Suppressor macrophage (primary cell): ENCODE measurements at places on chromosomes 13 and 19.

DNA sequence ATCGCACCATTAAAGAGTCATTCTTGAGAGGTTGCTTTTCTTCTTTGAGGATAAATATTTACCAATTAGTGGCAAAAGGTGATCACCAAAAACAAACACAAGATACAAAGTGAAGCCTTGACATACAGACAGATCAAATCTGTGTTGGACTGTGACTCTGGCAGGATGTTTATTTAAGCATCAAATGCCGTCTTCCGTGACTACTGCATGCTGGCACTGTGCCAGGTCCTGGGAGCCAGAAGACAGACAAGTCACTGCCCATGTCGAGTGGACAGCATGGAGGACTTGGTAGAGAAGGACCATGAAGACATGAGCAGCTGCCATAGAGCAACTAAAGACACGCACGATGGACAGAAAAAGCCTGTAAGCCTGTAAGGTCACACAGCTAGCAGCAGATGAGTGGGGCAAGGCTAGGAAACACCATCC is 92.8 kb upstream of the FARP1 start:
- no peak for DNase-seq

GRCh38 chr19:46211201-46211881 is 18.2 kb upstream of the IGFL1 start:
- no peak for DNase-seq

- DNase-seq = no peak
These were observed 207.9 kb upstream of the CSNK1A1L start for GRCh38 chr13:37313372-37313771.

DNA sequence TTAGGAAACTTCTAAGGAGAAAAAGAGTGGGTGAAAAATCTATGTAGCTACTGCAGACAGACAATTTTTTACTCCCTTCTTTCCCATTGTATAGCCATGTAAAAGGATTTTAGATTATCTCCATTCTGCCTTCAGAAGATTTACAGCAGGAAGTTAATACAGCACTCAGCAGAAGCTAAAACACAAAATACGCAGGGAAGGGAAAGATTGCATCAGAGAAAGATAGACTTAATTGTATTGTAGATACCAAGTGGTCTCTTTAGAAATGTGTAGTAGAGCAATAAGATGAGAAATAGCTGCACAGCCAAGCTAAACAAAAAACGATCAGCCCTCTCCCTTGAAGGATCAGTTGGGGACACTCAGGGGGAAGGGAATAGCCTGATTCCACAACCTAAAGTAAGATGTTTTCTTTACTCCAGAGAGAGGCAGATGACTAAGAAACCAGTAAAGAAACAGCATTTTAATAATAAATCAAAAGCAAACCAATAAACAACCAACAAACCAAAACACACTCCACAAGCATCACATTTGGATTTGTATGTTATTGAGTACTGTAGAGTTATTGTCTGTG is 236.7 kb upstream of the SLITRK1 start:
- DNase-seq = no peak

- peak; percentile 65 for DNase-seq
These were observed 119.2 kb upstream of the ABCC4 start for GRCh38 chr13:95420501-95420900.

DNA sequence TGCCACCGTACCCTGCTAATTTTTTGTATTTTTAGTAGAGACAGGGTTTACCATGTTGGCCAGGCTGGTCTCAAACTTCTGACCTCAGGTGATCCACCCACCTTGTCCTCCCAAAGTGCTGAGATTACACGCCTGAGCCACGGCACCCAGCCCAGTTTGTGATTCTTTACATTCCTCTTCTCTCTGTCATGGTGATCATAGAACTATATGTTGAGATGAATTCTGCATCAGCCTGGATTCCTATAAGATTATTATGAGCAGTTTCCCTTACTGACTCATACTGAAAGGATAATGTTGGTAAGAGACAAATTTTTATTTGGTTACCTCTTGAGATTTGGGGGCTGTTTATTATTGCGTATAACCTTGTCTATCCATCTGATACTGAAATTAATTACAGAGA is 121.5 kb upstream of the CSNK1A1L start:
- DNase-seq = no peak

GRCh38 chr13:60019119-60019993 is 144.4 kb downstream of the DIAPH3 start:
- peak; percentile 7 for DNase-seq

- DNase-seq = no peak
These were observed 7.7 kb upstream of the FGF9 start for GRCh38 chr13:21663197-21663596.

DNA sequence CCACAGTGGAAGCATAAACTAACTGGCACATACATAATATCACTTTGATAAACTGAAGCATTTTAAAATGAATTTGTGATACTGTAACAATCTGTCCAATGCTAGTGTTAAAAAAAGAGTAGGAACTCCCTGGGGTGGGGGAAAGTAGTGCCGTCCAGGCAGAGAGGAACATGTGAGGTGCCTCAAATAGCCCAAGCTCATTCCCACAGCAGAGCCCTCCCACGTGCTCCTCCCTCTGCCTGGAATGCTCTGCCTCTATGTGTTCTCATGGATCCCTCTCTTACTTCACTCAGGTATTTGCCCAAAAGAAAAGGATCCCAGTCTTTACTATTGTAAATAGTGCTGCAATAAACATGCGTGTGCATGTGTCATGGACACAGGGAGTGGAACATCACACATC is 188.1 kb downstream of the NHLRC3 start:
- no peak for DNase-seq

DNA sequence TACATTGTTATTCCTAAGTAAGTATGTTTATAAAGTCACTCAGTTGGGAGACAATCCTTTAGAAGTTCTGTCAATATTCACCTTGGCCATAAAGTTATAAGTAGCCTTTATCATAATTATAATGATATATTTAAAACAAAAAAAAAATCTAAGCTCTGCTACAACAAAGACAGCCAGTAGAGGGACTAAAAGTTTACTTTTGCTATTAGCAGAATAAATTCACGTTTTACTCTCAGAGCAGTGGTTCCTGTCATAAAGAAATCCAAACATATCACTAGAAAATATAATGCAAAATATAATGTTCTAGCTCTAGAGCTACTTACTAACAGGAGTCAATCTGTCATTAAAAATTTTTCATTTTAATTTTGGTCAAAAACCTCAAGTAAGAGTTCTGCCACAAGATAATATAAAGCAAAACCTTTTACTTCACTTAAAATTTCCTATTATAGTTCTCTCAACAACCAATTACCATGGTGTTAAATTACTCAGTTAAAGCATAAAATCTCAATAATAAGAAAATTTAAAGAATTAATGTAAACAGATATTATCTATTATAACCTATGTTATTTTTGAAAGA is 17.7 kb downstream of the INTS6 start:
- no peak for DNase-seq

GRCh38 chr13:90502153-90502552 is 845.3 kb upstream of the MIR17HG start:
- no peak for DNase-seq

DNA sequence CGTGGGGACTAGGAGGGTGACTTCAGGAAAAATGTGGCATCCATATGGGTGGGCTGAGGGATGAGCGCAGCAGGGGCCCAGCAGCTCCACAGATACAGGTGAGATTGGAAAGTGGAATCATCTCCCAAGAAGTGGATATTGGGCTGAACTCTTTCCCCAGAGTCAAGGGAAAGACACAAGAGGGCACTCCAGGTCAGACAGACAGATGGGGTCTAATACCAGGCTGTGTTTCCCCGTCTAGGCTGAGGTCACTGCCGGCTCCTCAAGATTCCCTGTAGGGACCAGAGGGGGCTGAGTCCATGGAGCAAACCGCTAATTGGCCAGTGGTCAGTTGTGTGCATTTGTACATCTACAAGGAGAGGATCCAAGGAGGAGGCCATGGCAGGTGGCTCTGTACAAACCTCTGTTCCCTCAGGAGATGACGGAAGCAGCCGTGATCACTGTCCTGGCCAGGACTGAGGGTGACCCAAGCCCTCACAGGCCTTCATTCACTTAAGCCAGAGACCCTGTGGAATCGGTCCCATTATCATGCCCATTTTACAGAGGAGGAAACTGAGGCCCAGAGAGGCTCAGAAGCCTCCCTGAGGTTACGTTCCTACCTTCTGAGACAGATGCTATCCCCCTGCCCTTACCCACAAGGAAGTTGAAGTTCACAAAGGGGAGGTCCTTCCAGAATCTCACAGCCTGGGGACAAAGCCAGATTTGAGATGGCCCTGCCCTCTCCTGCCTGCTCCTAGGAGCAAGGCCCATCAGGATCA is 14.9 kb upstream of the IGLON5 start:
- peak; percentile 27 for DNase-seq

- DNase-seq = no peak
These were observed 210.0 kb downstream of the FOXO1 start for GRCh38 chr13:40456397-40456953.

- peak; percentile 53 for DNase-seq
These were observed 266.7 kb downstream of the FOXO1 start for GRCh38 chr13:40399756-40400155.

GRCh38 chr19:15696654-15697194 is 23.8 kb downstream of the CYP4F12 start:
- no peak for DNase-seq

GRCh38 chr19:8537099-8537498 is 23.1 kb upstream of the ZNF414 start:
- no peak for DNase-seq

- no peak for DNase-seq
These were observed 269.0 kb upstream of the SLC10A2 start for GRCh38 chr13:103335241-103335640.

GRCh38 chr13:87677496-87678371 is 6.6 kb downstream of the SLITRK5 start:
- DNase-seq = peak; percentile 31

DNA sequence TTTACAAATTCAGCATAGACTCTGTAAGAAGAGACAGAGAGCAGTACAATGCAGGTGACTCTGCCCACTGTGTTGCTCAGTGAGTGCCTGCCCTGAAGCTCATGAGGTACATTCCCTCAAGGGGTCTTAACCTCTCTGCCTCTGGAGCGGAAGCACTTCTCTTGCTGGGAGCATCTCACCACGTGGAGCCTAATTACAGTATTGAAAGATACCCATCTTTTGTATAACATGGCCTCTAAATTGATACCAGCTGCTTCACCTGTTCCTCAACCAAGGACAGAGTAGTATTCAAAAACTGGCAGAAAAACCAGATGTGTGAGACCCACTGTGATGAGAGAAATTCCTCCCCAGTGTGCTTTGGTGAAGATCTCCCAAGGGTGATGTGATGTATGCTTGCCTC is 77.1 kb downstream of the SACS start:
- DNase-seq = no peak

- no peak for DNase-seq
These were observed 270.4 kb downstream of the ABCC4 start for GRCh38 chr13:95030821-95031343.

DNA sequence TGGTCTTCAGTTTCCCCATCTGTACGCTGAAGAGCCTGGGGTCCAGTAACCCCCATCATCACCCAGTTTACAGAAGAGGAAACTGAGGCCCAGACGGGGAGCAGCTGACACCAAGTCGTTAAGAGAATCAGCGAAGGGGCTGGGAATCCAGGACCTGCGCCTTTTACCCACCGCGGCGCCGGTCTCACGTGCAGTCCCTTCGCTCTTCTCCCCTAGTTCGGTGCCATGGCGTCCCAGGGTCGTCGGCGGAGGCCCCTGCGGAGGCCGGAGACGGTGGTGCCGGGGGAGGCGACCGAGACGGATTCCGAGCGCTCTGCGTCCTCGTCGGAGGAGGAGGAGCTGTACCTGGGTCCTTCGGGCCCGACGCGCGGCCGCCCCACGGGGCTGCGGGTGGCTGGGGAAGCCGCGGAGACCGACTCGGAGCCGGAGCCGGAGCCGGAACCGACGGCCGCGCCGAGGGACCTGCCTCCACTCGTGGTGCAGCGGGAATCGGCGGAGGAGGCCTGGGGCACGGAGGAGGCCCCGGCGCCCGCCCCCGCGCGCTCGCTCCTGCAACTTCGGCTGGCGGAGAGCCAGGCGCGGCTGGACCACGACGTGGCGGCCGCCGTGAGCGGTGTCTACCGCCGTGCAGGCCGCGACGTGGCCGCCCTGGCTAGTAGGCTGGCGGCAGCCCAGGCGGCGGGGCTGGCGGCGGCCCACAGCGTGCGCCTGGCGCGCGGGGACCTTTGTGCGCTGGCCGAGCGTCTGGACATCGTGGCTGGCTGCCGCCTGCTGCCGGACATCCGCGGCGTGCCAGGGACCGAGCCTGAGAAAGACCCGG is 698 bp downstream of the BLOC1S3 start:
- peak; percentile 36 for DNase-seq

DNA sequence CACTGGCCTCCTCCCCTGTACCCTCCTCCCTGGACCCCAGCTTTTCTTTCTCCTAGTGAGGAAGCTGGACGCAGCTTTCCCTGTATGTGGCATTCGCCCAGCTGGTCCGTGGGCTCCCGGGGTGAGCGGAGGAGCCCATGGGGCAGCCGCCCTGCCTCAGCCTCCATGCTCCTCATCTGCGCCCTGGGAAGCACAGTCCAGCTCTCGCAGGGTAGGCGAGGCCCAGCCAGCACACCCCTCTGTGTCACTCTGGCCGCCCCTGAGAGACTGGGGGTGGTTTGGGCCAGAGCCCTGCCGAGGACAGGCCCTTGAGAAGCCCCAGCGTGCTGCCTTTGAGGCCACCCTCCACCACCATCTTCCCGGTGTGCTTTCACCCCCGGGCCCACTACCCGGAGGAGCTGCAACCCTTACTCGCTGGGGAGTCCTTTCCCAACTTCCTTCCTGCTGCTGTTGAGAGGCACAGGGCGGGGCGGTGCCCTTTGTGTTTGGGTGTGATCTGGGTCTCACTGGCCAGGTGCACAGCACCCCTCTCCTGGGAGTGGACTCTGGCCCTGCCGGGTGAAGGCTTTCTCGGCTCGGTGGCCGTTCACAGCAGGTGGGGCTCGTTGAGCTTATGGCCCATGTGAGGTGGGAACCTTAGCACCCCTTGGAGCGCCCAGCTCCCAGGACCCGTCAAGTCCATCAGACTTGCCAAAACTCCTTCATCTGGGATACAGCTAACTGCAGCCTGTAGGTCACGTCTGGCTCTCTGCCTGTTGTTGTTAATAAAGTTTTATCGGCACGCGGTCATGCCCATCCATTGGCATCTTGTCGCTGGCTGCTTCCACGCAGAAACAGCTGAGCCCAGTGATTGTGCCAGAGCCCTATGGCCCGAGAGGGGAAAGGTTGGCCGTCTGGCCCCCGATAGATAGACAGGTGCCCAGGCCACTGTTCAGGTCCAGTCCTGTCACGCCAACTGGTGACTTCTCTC is 3.2 kb downstream of the NCLN start:
- DNase-seq = no peak

DNA sequence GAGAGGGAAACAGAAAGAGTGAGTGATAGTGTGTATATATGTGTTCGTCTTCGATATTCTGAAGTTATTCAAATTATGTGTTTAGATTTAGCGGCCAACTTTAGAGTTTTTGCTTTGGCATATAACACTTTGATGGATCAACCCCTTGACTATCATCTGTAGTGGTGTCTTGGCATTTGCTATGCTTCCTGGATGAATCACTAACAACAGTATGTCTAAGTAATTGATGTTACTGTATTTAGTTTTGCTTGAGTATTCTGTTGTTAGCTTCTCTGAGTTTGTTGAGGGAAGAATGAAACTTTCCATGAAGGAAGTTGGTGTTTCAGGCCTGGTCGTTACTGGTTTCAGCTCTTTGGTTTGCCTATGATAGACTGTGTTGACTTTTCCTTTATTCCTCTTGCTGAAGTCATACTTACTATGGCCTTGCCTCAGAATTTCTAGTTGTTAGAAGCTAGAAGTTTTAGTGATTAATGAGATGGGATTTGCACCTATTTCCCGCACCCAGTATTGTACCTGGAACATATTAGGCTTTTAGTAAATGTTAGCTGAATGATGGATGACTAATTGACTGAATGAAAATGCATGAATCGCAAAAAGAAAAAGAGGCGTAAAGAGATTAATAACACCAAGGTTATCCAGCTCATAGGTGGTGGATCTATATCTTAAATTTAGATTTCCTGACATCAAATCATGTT is 20.7 kb downstream of the NDFIP2 start:
- DNase-seq = no peak
